ENCODE measurements at places on chromosomes 2 and 18.

DNA sequence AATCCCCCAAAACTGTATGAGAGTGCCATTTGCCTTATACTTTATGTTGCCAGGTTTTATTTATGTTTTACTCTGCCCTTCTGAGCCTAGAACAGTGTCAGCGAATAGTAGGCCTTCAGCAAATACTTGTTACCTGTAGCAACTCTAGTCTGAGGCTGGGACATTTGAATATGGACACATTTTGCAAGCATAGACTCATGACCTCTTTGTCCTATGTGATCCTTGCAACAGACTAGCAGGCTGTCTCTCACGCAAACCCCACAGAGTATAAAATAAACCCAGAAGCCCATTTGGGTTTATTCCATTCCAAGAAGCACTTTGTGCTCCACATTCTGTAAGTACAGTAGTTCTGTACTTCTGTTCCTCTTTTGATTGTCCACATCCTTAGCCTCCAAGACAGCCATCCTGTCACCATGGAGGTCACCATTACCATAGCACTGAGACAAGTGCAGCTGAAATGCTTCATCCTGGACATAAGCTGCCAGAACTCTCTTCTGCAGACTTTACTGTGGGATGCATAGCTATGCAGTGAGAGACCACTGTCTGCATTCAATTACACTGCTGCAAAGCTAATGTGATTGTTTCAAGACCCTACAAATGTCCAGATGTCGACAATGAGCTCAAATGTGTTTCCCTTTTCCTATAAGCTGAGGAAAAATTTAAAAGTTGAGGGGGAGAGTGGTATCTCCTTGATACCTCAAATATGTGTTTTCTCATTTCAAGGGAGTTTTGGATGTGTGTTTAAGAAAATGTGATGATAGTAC is 425.7 kb downstream of the PID1 start:
- no peak for DNase-seq

GRCh38 chr18:77376733-77377094 is 127.1 kb downstream of the GALR1 start:
- DNase-seq, result no peak

DNA sequence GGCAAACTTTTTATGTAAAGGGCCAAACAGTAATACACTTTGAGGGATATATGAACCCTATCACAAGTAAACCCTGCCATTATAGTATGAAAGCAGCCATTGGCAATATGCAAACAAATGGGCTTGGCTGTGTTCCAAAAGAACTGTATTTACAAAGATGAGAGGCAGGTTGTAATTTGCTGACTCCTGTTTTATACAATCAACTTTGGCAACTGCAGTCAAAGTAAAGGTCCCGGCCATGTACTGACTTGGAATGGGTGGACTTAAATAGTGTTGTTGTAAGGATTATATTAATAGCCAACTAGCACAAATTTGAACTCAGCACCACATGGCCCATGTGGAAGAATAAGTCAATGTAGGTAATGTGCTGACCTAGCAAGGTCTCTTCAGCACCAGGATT is 223.4 kb downstream of the WDPCP start:
- DNase-seq, result no peak

DNA sequence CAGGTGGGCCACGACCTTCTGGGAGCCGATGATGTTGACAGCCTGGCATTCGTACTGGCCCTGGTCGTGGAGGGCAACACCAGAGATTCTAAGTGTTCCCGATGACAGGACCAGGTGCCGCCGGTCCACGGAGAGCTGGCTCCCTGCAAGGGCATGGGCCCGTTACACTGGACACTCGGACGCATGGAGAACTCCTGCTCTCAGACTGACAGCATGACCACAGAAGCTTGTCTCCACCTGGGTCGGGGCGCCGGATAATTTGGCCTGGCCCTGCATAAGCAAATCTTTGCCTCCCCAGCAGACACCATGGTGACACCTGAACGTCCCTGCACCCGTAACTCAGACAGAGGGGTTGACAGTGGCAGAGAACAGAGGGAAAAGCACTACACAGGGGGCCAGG is 80.7 kb downstream of the PXDN start:
- no peak for DNase-seq

DNA sequence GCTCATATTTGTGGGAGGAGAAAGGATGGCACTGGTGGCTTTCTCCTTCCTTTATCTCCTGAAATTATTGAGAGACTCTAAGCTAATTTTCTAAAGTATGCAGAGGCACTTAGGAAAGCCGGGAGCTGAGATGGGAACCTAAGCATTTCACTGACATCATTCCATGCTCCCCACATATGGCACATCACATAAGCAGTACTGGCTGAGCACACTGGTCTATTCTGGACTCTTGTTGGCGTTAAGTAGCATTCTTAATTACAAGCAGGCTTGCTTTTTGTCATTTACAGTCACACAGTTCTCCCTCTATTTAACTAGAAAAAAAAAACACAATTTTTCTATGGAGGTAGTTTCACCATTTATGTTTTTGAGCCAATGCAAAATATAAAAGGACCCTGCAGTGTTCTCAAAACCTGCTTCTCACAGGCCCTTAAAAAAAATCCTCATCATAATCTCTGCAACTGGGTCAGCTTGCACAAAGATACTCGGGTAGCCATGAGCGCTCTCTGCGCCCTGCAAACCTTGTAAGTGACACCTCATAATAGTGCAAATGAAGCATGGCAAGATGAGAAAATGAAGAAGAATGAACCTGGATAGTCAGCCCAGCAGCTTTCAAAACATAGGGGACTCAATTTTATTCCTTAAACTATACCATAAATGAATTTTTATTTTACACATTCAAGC is 688.6 kb downstream of the NRXN1 start:
- DNase-seq, result no peak

- no peak for DNase-seq
Measured at GRCh38 chr2:18272148-18272494, 288.3 kb downstream of the RDH14 start.

DNA sequence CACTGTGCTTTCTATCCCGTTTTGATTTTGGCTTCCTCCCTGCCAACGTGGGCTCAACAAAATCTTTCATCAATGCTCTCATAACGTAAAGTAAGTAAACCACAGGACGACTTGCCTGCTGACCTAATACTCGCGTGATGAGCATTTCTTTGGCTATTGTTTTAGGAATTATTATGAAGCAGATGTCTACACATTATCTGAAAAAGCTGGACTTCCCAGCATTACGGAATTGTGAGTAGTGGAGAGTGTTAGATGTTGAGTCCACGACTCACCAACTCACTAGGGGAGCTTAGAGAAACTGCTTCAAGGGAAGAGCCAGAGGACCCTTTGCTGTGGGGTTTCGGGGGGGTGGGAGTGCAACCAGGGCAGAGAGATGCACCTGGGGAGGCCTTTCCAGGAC is 21.9 kb downstream of the HJURP start:
- no peak for DNase-seq

DNA sequence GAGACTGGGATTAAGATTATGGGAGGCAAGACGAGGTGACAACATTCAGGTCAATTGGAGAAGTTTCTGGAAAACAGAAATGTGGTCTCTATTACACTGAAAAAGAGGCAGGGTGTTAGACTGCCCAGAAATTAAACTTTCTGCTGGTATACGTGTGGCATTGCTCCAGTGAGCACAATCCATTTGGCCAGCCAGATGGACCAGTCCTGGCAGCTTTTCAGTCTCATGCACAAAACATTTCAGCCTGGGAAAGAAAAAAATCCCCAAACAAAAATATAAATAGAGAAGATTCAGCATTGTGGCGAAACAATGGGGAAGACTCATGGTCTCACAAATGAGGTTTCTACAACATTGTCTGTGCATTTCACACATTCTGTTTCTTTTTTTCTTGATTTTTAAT is 113.9 kb downstream of the HNMT start:
- DNase-seq, result no peak

DNA sequence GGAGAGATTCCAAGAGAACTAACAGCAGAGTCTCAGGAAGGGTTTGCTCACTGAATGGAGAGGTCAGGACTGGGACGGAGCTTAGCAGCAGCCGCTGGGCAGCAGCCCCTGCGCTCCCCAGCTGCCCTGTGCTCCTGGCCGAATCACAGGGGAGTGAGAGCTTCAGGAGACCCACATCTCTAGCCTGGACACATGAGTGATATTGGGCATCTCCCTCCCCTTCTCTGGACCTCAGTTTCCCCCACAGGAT is 511 bp downstream of the MATN3 start:
- no peak for DNase-seq

GRCh38 chr18:45413180-45413836 is 202.0 kb upstream of the SLC14A2 start:
- DNase-seq, result no peak

GRCh38 chr2:163757814-163758213 is 22.0 kb upstream of the FIGN start:
- no peak for DNase-seq

DNA sequence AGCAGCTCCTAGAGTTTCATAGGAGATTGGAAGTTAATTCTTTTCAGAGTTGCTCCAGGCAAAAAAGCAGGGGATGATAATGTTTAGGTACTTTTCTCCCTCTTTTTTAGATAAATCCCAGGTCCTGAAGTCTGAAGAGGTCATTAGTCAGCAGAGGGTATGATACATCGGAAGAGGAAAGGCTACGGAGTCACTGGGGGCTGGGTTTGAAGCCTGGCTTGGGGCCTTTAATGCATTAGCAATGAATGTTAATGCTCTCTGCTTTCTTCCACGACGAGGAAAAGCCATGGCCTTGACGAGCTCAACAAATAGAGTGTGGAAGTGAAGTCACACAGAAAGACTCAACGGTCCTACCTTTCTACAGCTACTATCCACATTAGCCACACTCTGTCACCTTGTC is 235.1 kb downstream of the NCKAP5 start:
- DNase-seq, result no peak

GRCh38 chr2:239897596-239898235 is 127.4 kb downstream of the NDUFA10 start:
- no peak for DNase-seq

GRCh38 chr2:196206804-196207203 is 35.4 kb upstream of the STK17B start:
- DNase-seq, result no peak

GRCh38 chr2:36812196-36812595 is 115.7 kb downstream of the VIT start:
- DNase-seq, result no peak
